ENCODE measurements at places on chromosomes 12 and 14.
A peak's percentile ranks its signal among the peaks of the same experiment; 100 is the strongest.

GRCh38 chr14:68633131-68633991 lies 159.5 kb downstream of the ZFP36L1 start:
- H3K36me3 ChIP-seq = no peaks in the 10 kb centered on the region
- no peak for DNase-seq
- H3K4me1 ChIP-seq = peaks cover 9% of the 10 kb centered on the region
- H3K27ac ChIP-seq = no peak overlapping the region

- no peak overlapping the region for H3K27ac ChIP-seq
- H3K27me3 ChIP-seq = no peaks in the 10 kb centered on the region
- DNase-seq = peak; percentile 33
- H3K4me3 ChIP-seq = no peak overlapping the region
Measured at GRCh38 chr14:64605926-64606685, 56.3 kb downstream of the PPP1R36 start.

DNA sequence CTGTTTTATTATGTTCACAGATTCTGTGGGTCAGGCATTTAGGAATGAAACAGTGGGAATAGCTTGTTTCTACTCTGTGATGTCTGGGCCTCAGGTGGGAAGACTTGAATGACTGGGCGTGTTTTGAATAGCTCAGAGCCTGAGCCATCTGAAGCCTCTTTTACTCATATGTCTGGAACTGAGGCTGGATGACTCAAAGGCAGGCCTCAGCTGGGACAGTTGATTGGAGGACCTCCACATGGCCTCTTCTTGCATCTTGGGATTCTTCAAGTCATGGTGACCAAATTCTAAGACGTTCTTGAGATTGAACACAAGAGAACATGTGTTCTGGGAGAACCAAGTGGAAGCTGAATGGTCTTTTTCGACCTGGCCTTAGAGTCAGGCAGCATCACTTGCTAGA lies 45.8 kb upstream of the TBX3 start:
- no peak overlapping the region for H3K4me3 ChIP-seq
- peaks cover 7% of the 10 kb centered on the region for H3K4me1 ChIP-seq
- no peak for DNase-seq
- no peaks in the 10 kb centered on the region for H3K36me3 ChIP-seq
- H3K27ac ChIP-seq = no peak overlapping the region

GRCh38 chr14:95226801-95227200 lies 69.5 kb upstream of the DICER1 start:
- no peak overlapping the region for H3K27ac ChIP-seq
- no peaks in the 10 kb centered on the region for H3K36me3 ChIP-seq
- H3K4me3 ChIP-seq = no peak overlapping the region
- no peak for DNase-seq
- H3K4me1 ChIP-seq = no peaks in the 10 kb centered on the region

DNA sequence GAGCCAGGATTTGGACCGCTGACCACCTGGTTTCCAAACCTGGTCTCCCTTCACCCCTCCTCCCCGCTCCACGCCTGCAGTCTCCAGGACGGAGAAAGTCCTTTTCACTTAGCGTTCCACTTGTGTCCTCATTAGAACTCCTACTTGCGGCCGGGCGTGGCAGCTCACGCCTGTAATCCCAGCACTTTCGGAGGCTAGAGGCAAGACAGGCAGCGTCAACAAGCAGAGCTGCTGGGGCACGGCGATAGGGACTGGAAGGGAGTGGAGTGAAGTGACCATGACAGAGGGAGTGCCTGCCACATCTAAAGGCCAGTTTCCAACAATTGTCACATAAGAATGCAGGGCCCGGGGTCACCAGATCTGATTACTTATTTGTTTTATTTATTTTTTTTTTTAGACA lies 132.5 kb upstream of the NCOR2 start:
- H3K27me3 ChIP-seq = no peaks in the 10 kb centered on the region
- H3K27ac ChIP-seq = no peak overlapping the region
- H3K4me3 ChIP-seq = no peak overlapping the region
- no peak for DNase-seq
- H3K36me3 ChIP-seq = no peaks in the 10 kb centered on the region

- no peaks in the 10 kb centered on the region for H3K27me3 ChIP-seq
- DNase-seq = no peak
- no peak overlapping the region for H3K4me3 ChIP-seq
Measured at GRCh38 chr12:10503460-10503859, 2.2 kb upstream of the EIF2S3B start.

DNA sequence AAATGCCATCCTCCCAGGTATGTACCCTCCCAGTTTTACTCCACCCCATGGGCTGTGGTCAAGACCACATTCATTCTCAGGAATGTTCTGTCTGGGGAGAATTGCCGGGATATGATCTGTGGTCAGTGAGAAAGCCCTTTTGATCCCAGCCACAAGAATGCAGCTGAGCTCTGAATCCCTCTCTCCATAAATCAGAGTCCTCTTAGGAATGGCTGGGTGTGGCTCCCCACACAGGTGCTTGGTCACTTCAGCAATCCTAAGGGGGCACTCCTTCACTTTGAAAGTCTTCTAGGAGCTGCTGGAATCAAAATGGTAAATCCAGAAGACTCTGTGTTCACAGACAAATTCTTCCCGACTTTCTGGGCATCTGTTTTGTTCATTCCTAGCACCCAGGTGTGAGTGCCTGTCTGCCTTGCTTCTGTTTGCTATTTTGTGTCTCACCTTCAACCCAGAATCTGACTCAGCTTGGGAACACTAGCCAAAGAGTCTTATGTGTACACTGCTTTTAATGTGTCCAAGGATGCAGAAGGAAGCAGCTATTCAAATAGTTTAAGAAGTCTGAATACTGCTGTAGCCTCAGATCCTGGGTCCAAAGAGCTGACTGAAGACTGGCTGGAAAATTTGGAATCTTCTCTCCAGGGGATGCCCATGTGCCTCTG lies 144.6 kb upstream of the CDKN3 start:
- H3K27me3 ChIP-seq = no peaks in the 10 kb centered on the region
- H3K27ac ChIP-seq = no peak overlapping the region
- no peak for DNase-seq
- H3K4me1 ChIP-seq = no peaks in the 10 kb centered on the region
- no peak overlapping the region for H3K4me3 ChIP-seq

DNA sequence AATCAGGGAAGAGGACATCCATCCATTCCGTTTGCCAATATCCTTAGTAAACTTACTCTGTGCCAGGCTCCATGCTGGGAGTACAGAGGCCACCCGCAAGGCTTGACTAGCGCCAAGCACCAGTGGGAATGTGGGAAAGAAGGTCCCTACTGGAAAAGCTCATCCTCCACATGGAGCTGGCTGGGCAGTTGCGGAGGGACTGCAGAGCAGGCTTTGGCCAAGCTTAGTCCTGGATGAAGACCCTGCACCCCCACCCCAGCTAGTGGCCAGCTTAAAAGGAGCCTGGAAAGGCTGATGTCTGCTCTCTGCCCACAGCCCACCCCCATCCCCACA lies 22.4 kb upstream of the EIF2B2 start:
- no peak overlapping the region for H3K4me3 ChIP-seq
- H3K27me3 ChIP-seq = no peaks in the 10 kb centered on the region
- H3K4me1 ChIP-seq = peaks cover 31% of the 10 kb centered on the region
- H3K36me3 ChIP-seq = no peaks in the 10 kb centered on the region
- DNase-seq = no peak

GRCh38 chr12:122099856-122100255 lies 21.3 kb downstream of the MLXIP start:
- no peak overlapping the region for H3K4me3 ChIP-seq
- H3K27ac ChIP-seq = no peak overlapping the region
- DNase-seq = no peak
- H3K36me3 ChIP-seq = no peaks in the 10 kb centered on the region
- no peaks in the 10 kb centered on the region for H3K27me3 ChIP-seq

DNA sequence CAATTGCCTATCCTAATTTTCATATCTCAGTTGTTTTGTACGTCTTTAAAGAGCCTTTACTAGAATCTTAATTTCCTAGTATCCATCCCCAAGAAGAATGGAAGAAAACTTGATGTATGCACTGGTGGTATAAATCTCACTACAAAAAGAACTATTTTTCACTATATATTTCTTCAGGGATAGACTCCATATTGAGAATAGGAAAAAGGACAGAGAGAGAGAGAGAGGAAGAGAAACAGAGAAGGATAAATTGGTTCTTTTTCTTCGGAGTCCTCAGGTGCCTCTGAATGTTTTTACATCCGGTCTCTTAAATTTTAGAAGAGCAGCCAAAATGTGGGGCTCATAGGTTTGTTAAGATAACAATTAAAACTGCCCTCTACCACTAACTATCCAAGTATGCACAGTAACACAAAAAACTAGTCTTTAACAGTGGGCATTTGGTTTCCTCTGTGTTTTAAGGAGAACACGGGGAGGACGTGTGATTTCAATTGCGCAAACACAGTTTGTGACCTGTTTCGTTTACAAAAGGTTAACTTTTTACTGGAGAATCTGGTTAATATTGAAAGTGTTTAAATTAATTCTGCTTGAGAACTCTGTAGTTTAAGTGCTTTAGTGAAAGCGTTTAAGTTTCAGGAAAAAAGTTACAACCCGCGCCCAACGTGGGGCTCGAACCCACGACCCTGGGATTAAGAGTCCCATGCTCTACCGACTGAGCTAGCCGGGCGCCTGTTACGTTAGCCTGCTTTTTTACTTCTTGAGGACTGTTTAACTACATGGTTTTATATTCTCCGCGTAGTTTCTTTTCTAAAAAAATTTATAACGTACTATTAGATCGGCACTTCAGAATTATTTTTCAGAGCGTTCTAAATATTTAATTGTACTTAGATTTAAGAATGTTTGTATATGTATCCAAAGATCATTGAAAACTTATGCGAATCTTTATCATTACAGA lies 5.1 kb upstream of the PSMA3 start:
- no peaks in the 10 kb centered on the region for H3K4me1 ChIP-seq
- peak; percentile 29 for DNase-seq
- H3K27ac ChIP-seq = no peak overlapping the region
